Stimulated activated CD8-positive, alpha-beta memory T cell treated with anti-CD3 and anti-CD28 coated beads, Interleukin-15, amount 100 ng/mL, for 4 hours (primary cell): ENCODE measurements at places on chromosomes 1 and 21.
A peak's percentile ranks its signal among the peaks of the same experiment; 100 is the strongest.

DNA sequence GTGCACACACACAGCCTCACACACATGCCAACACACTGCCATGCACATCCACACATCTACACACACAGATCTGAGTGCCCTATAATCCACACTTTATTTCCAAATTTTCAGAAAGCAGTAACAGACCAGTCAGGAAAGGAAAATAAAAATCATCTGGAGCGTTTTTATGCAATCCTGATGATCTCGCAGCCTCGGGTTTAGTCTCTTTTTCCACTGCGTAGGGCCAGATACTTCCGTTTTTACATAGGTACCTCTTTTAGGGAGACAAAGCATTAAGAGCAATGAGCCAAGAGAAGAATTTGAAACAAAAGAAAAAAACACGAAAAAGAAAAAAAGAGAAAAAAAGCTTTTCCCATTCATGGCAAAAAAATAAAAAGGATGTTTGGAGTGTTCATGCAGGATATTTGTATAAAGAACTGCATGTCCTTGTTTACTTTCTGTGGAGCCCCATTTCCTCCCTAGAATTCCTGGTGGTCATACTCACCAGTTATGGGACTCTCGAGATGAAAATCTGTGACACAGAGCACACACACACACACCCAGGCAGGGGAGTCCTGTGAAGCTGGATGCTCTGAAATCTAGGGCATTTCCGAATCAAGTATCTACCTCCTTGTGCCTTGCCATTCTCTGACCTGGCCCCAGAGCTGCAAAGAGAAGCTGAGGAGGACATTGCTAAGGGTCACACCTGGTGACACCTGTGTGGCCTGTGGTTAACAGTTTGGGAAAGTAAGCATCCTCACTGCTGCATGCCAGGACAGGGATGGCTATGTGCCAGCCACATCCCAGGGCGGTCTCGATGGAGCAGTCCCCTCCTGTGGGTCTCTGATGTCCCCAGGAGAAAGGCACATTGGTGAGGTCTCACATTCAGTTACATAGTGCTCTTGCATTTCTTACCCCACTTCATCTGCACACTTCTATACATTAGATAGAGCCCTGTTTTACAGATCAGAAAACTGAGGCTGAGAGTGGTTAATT is 83.6 kb downstream of the RUNX1 start:
- DNase-seq, result no peak

- no peak for DNase-seq
Observed at GRCh38 chr21:29436143-29436542, 137.4 kb downstream of the BACH1 start.

GRCh38 chr1:233114860-233115259 is 164.4 kb downstream of the NTPCR start:
- no peak for DNase-seq

DNA sequence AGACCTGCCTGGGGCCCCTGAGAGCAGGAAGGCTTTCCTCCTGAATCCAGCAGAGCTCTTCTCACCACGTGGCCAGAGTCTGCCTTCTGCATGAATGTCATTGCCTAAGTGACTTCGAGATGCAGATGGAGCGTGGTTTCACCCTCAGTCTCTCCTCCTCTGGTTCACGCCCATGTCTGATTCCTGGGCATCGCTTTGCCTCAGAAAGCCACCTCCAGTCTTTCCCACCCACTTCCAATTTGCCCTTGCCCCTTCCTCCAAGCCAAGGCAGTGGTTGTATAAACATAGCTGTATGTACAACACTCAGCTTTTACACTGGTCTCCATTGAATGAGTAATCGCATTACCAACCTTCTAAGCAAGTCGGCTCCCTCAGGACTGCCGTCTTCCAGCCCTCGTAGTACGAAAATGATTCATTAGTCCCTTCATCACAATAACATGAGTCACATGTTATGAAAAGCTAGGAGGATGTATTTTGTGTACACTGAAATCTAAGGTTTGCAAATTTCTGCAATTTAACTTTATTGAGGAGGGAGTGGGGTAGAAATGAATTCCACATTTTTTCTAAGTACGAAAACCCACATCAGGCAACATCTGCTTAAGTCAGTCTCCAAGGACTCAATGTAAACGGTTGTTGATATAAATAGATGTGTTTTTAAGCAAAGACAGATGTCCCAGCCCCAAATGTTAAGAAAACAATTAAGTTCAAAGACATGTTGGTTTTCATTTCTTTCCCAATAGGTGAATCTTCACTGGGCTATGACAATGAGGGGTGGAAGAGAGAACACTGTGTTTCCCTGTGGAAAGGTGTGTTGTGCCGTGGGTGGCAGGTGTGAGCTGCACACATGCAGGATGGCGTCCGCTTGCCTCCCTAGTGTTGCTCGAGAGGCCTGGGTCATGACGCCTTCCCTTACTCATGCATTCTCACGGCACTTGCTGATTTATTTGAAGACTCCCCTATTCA is 32.3 kb upstream of the ETS2 start:
- DNase-seq, result no peak

GRCh38 chr1:24021403-24022266 is 41.5 kb upstream of the SRSF10 start:
- DNase-seq, result no peak

DNA sequence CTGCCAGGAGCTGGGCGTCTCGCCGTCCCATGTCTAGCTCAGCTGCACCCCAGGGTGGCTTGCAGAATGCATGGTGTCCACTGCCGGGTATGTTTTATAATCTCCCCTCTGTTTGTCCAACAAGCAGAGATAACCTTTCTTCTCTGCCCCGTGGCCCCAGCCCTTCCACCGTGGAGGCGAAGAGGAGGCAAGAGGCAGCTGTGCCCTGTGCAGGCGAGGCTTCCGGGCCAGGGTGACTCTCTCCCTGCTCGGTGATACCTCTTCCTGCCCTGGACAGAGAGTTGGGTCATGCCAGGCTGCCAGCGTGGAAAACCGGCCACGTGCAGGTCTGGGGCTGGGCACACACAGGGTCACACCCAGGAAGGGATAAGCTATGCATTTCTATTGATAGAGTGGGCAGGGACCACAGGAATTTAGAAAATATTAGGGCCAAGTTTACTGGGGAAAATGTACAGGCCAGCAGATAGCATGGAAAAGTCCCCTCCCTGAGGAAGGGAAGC is at the start of gene TFF2:
TFF2 (minus strand) TSS at position 68 of the 500 bp plus-strand sequence; CDS start at position 31, 37 bp downstream.
- DNase-seq, result no peak

GRCh38 chr1:17075470-17076255 is 21.8 kb upstream of the SDHB start:
- DNase-seq, result no peak

DNA sequence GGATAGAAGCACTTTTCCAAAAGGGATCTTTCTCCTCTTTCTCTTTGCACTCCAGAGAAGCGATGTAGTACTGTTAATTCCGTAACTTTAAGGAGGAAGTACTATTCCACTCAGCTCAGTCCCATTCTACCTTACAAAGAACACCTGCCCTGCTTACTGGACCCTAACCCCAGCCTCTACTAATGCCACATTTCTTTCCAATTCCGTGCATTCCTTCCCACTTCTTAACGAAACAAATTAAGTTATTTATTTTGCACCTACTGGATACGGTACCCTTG is 511 bp downstream of the NDC1 start:
- no peak for DNase-seq

DNA sequence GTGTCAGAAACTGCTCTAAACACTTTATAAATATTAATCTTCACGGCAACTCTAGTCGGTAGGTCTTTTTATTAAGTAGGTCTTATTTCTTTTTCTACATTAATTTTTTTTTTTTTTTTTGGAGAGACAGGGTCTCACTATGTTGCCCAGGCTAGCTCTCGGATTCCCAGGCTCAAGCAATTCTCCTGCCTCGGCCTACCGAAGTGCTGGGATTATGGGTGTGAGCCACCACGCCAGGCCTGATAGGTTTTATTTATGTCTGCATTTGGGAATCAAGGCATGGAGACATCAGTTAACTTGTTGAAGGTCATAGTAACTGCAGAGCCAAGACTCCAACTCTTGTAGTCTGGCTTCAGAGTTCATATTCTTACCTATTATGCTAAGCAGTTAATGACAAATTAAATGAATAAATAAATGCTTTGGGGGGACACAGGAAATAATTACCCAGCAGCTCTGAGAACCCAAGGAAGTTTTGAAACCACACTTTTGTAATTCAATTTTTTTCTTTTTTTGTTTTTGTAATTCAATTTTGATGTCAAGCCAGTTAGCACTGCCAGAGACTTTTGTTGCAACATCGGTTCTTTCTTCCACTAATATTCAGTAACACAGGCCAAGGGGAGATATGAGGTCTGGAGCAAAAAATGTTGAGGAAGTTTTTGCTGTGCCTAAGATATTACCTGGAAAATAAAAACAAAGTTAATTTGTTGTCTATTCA is 9.4 kb upstream of the UAP1 start:
- no peak for DNase-seq

GRCh38 chr1:41241749-41242341 is at the start of gene SCMH1:
SCMH1 (minus strand) TSS chr1:41242306; CDS start chr1:41186133, 56,173 bp downstream.
- DNase-seq, result peak; percentile 32

DNA sequence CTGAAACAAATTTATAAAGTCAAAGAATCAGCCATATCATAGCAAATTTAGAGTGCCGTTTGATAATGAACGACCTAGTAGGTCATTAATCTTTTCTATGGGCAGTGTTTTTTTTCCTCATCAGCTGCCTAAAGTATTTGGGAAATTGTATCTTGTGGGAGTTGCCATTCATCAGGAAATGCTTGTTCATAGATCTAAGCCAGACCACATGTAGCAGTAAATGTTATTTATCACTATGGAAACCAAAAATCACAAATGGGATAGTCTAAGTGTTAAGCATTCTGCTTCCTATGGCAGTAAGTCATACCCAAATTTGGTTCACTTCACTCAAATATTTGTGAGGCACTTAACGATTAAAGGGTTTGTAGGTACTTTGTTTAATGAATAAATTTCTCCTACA is 52.9 kb downstream of the LRRC8D start:
- DNase-seq, result no peak

DNA sequence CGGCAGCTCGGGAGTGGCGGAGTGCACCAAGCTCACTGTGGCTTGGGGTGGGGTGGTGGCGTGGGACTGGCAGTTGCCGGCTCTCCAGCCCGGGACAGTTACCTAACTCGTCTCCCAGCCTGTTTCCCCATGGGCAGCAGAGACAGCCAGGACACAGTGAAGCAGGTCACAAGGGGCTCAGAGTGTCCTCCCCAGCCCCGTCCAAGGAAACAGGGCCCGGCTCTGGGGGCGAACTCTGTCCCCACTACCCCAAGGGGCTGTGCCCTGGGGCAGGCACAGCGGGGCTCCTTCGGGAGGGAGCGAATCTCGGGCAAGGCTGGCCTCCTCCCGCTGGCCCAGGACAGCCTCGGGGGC is 759 bp downstream of the GPR157 start:
- DNase-seq, result no peak

- DNase-seq, result no peak
Observed at GRCh38 chr1:41622402-41622801, 137.9 kb upstream of the EDN2 start.

DNA sequence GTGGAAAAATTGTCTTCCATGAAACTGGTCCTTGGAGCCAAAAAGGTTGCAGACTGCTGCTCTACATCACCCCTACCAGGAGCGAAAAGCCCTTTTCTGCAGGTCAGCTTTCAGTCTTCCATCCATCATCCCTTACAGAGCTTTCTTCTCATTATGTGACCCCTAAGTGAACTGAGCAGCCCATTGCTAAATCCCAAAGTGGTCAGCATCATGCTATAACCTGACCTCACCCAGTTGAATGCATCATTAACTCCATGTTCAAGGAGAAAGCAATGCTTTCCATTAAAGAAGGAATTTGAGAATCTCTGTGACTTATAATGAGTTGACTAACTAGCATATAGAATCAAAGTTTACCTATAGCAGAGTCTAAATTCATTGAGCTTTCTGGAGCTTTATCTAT is 10.4 kb upstream of the IL24 start:
- no peak for DNase-seq

DNA sequence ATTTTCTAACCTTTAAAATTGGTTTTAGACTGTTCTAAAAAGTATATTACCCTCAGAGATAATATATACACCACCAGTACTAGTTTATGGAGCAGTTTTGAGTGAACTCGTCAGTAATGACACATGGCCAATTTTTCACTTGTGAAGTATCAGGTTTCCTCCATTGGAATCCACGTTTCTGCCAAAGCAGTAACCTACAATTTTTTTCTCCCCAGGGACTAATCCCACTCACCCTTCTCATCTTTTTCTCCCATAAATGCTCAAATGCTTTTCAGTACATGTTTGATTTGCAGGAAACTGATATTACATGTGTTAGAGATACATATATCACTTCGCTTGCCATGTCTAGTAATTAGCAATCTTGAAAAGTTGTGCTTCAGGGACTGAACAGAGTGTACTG is 94.1 kb downstream of the COL24A1 start:
- no peak for DNase-seq

- DNase-seq, result no peak
Observed at GRCh38 chr21:14888202-14888601, 176.6 kb downstream of the NRIP1 start.

- no peak for DNase-seq
Observed at GRCh38 chr1:160789702-160790611, 6.0 kb upstream of the LY9 start.

DNA sequence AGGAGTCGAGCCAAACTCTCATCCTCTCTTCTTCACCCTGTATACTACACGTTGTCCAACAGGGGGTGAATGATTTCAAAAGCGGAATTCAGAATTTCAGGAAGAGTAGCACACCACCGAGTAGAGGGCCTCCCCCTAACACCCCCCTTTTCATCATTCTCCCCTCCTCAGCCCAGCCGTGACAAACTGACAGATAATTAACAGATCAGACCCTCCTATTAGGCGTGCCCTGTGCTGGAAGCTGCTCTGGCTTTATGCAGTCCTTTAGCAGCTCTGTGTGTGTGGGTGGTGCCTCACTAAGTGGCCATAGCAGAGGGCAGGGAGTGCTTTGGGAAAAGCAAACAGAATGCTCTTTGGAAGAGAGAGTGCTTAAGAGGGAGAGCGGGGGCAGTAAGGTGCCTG is 44.3 kb downstream of the PEX14 start:
- no peak for DNase-seq

DNA sequence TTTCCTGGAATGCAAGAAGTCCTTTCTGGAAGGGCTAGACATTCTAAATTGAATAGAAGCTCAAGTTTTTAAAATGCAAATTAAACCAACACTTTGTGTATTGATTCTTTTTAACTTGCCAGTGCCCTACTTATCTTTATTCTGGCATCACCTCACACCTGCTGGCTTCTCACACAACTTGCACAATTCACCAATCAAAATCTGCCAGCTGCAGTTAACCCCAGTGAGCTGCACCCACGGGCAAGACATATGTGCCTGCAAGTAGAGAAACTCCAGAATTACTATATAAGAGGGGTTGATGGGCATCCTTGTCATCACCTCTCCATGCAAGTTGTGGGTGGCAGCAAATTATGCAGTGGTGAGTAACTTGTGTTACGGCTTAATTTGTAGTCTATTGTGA is 11.7 kb upstream of the PLPPR4 start:
- no peak for DNase-seq

- no peak for DNase-seq
Observed at GRCh38 chr1:232806186-232806510, 932 bp downstream of the MAP10 start.
